Right cardiac atrium (tissue), 5 donors: ENCODE measurements at places on chromosomes 7 and 10.

DNA sequence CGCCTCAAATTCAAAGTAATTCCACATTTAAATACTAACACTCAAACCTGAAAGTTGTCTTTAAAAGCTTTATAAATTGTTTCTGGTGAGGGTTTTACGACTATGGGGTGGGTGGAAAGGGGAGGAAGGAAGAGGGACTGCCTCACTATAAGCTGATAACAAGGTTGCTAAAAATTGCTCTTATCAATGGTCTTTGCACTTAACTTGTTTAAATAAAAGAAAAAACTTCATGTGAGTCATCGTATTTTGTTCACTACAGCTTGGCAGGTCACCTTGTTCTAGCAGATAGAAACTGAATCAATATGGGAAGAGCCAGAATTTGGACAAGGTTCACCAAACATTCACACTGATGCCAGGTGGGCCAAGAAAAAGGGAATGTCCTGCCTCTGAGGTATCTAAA lies 129.2 kb downstream of the TES start:
- no peak for DNase-seq

DNA sequence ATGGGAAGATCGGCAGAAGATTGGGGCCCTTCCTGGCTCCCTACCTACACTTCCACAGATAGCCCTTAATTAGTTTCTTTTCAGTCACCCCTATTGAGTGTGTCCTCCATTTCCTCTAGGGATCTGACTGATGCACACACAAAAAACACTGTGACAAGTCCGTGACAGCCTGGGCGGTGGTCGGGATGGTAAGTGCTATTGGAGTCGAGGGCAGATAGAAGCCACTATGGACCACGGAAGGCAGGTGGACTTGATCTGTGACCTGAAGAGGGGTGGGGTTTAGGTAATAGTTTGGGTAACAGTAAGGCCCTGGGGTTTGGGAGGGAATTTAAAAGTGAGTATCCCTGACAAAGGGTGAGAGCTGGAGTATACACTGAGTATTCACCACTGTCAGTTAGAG lies 53.0 kb downstream of the PDK4 start:
- DNase-seq = peak; percentile 37

GRCh38 chr7:1585142-1585981 lies 15.5 kb upstream of the PSMG3 start:
- no peak for DNase-seq

GRCh38 chr10:13074563-13075451 lies 25.2 kb upstream of the OPTN start:
- peak; percentile 78 for DNase-seq

- DNase-seq = no peak
These were observed 116.8 kb upstream of the BMPER start for GRCh38 chr7:33788531-33788930.

DNA sequence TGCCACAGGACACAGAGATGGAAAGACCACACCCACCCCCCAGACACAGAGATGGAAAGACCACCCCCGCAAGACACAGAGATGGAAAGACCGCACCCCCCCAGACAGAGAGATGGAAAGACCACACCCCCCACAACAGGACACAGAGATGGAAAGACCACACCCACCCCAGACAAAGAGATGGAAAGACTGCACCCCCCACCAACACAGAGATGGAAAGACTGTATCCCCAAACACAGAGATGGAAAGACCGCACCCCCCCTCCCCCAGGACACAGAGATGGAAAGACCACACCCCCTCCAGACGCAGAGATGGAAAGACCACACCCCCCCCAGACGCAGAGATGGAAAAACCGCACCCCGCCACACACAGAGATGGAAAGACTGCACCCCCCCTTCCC lies 8.0 kb downstream of the ZNF511 start:
- DNase-seq = peak; percentile 20

DNA sequence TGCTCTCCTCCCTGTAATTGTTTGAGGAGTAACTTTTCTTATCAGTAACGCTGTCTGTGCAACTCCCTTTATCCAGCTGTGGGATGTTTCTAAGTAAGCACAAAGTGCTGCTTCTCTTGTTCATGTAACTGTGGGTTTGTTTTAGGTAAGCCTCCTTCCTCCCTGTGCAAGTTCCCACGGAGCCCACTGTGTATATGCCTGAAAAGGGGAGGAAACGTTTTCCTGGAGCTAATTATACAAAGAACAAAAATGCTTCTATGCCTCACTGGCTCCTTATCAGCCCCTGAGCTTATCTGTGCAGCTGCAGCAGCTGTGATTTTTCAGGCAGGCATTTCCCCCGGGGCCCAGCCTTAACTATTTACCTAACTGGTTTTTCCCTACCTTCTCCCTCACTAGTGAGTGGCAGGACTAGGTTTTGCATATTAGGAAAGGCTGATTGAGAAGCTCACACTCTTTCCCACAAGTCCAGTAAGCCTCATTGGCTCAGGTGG lies 593.4 kb upstream of the GHITM start:
- DNase-seq = peak; percentile 76

GRCh38 chr10:97169911-97170693 lies 15.7 kb downstream of the SLIT1 start:
- DNase-seq = peak; percentile 64

- no peak for DNase-seq
These were observed 17.1 kb downstream of the OGDHL start for GRCh38 chr10:49744924-49745605.

- DNase-seq = no peak
These were observed 33.7 kb downstream of the GRK5 start for GRCh38 chr10:119241066-119241465.

- peak; percentile 28 for DNase-seq
These were observed 49.4 kb upstream of the OCM start for GRCh38 chr7:5831196-5831595.

DNA sequence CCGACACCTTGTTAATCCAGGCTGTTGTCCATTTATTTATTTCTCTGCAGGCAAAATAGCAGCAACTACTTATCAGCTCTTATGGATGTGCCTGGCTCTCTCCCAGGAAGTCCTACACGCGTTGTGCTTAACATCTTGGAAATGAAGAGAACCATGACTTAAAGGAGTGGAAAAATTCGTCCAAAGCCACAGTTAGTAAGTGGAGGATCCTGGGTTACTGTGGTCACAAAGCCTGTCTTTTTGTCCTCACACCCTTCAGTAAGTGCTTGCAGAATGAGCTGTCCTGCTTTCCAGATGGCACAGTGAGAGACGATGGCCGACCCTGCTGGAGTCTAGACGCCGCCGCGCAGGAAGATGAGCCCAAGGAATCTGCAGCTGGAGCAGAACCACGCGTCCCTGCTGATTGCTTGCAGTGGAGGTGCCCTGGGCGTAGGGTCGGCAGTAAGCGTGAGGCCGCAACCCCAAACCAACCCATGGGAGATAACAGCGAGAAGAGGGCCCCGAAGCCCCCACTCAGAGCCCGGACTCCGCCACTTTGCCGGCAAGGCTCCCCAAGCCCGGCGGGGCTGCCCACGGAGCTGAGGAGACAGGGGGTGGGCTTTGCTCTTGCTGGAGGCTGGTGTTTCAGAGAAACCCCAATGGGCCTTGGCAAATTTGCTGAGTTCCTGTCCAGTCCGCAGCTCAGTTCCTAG lies 178.6 kb downstream of the CXCL12 start:
- no peak for DNase-seq

GRCh38 chr10:121788717-121789116 lies 139.1 kb downstream of the ATE1 start:
- no peak for DNase-seq

DNA sequence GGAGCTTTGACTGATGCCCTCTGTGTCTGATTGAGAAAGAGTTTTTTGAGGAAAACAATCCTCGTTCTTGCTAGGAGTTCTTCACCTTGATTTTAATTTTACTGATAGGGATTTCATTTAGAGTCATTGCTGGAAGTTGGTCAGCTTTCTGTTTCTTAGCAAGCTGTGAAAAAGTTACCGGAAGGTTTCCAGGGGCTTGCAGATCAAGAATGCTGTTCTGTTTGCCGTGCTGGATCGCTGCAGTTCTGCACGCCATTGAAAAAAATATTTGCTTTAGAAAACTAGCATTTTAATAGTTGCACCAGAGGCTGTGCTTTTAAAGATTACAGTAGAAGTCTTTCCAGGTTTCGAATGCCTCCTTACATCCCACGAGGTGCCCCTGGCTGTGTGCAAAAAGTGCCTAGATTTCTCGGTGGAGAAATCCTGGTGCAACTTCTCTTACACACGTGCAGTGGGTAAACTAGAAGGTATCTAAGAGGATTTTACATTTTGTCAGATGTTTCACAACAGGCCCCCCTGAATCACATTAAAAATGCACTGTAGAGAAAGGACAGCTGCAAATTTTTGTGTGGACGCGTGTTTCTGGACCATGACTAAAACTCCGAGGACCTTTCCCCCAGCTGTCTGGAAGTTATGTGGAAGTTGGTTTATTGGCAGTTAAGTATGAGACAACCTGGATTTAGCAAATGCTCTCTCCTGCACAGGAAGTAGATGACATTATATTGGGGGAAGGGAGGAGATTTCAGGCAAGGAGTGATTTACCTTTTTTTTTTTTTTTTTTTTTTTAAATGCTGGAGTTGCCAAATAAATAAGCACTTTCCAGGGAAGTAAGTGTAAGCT lies 5.8 kb downstream of the TCF7L2 start:
- DNase-seq = no peak

- DNase-seq = no peak
These were observed 206.6 kb upstream of the GPR26 start for GRCh38 chr10:123459371-123460091.

DNA sequence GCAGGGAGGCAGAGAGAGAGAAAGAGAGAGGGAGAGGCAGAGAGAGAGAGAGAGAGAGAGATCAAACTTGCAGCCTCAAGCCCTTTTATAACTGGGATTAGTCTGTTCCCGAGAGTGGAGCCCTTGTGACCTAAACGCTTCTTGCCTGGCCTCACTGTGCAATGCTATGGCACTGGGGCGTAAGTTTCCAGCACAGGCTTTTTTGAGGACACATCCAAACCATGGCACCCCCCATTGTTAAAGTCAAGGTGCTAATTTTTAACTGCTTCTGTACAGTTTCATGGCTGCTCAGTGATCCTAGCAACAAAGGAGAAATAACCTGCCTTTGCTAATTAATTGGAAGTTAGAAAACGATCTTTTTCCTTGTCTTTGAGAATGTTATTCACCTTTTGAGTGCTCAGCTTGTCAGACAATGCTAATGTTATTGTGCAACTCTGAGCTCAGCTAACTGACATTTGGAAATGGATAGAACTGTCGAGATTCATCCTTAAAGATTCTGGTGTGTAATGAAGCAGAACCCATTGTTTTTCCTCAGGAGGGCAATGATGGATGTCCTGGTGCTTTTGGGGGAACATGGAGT lies 268.4 kb downstream of the GLRX3 start:
- DNase-seq = no peak

DNA sequence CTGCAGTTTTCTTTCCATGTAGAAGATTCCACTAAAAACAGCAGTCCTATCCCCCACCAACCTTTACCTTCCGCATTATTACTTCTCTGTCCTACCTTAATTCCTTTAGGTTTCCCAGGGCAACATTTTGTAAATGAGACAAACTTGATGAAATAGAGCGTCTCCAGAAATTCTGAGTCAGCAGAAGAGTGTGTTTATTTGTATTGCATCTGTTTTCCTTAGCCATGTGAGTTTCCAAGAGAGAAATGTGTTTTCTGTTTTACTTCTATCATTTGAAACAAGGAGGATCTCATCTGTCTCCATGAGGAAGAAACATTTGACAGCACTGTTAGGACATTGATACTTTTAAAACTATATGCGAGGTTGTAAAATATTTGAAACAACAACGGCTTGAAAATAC lies 244.2 kb upstream of the PLXDC2 start:
- no peak for DNase-seq

DNA sequence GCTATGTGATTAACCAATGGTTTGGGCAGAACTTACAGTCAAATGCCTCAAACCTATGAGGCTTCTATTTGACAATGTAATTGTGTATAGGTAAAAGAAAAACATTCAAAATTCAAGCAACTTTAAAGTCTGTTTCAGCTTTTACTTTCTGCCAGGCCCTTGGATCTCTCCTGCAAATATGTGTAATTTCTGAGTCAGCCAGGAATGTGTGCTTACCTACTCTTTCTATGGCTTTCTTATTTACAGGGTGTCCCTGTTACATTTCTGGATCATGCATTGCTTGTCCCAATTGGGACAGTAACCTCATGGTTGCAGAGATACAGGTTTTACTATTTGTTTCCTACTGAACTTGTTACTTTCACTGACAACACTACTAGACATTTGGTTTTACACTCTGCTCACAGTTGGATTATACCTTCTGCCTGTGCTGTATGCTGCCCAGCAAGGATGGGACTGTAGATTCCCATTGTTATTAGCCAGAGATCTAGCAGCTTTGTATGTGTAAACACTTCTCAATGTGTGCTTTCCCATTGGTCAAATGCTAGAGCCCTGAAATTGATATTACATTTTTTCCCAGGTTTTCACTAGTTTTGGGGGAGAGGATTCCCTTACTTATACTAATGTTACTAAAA lies 355.3 kb downstream of the ARL4A start:
- DNase-seq = no peak

DNA sequence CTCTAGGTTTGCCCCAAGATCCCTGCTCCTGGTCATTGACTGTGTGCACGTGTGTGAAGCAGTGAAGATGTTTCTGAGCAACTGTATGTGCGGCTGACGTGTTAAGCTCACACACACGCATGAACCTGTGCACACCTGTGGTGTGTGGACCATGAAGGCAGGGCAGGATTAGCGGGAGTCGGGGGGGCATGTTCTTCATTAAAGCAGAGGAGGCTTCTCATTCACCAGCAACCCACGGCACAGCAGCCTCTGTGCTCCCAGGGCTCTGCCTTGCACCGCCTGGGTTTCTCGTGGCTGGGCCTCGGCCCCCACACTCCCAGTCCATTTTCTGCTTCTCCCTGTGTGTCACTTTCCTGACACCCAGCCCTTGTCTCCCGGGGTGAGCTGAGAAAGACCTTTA lies 824 bp upstream of the TACR2 start:
- peak; percentile 13 for DNase-seq

- no peak for DNase-seq
These were observed 11.3 kb downstream of the ACSL5 start for GRCh38 chr10:112385201-112385600.

GRCh38 chr10:11907914-11908313 lies 84.8 kb downstream of the PROSER2 start:
- DNase-seq = no peak

DNA sequence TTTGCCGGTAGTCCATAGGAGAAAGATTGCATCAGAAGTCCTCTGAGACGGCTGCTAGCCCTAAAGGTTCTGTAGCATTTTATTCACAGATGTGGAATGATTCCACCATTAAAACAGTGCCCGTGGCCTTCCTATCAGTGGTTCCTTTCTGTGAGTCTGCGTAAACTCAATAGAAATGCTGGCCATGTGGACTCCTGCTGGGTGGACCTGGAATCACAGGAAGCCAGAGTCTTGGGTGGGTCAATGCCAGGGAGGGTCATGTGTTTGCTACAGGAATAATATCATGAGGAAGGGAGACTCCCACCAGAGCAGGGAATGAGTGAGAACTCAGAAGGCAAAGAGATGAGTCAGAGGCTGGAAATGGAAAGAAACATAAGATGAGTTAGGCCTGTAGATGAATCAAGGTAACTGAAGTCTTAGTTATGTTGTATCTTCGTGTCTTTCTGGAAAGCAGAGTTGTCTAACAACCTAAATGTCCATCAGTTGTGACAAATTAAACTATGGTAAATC lies 410.4 kb upstream of the AUTS2 start:
- DNase-seq = no peak
